Stimulated activated CD4-positive, alpha-beta T cell treated with anti-CD3 and anti-CD28 coated beads, Interleukin-12 subunit alpha, Interleukin-12 subunit beta, amount 100 ng/mL, for 4 hours (primary cell): ENCODE measurements at places on chromosomes 16 and 17.

GRCh38 chr17:1030684-1031532 is 34.0 kb downstream of the TIMM22 start:
- DNase-seq = no peak

DNA sequence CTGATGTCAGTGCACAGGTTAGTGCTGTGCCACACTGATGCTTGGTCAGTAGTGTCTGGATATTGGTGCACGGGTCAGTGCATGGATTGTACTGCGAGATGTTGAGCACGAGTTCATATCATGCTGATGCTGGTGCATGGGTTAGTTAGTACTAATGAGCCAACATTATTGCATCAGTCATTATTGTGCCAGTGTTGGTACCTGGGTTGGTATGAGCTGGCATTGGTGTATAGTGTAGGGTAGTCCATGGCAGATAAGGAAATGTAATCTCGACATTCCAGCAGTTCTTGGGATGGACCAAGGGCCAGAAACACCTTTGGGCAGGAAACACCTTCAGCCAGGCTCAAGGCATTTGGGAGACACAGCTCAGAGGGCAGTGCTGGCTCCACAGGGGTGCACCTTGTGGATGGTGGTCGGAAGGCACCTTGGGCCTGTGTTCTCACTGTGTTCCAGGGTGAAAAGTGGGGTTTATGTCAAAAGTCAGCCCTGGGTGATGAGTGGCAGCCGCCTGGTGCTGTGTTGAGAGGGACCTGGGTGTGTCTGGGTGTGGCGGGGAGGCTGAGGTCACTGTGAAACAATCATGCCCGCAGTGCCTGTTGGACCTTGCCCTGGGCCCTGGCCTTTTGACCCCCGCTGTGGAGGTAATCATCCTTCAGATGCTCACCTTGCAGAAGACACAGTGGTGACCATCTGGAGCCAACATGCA is 100.7 kb upstream of the ZNF469 start:
- no peak for DNase-seq

DNA sequence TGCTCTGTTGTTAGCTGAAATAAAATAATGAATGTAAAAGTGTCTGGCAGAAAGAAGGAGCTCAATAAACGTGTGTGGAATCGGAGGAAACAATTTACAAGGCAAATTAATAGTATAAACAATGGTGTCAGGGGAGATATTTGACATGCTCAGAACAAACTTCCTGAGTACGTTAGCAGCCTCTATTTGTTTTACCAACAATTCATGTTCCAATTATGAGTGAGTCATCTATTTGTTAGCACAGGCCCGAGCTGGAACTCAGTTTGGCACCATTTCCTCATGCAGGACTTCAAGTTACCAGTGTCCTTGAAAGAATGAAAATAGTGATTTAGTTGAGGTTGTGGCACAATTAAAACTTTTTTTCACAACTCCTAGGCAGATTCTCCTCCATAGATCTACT is 9.1 kb downstream of the ASIC2 start:
- DNase-seq = no peak

- no peak for DNase-seq
Observed at GRCh38 chr17:35052241-35052610, 11.3 kb downstream of the RFFL start.

GRCh38 chr17:19718613-19719354 is 2.4 kb upstream of the SLC47A2 start:
- no peak for DNase-seq

- no peak for DNase-seq
Observed at GRCh38 chr17:58382108-58382871, 30.3 kb upstream of the SUPT4H1 start.

- no peak for DNase-seq
Observed at GRCh38 chr16:74660383-74660782, 6.3 kb downstream of the RFWD3 start.

DNA sequence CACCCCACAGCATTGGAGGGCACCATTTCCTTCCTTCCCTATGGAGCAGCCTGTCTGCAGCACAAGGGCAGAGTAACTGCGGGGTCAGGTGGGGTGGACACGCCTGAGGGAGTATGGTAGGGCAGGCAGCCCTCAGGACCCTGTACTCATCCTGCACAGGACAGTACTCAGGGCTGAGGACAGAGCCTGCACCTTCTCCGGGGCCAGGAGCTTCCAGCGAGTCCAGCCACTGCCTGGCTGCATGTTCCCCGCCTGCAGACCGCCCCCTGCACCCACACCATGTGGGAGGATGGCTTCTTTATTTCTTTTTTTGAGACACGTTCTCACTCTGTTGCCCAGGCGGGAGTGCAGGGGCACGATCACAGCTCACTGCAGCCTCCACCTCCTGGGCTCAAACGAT is 47.6 kb upstream of the CDC42EP4 start:
- no peak for DNase-seq

GRCh38 chr17:66952031-66952524 is 12.4 kb upstream of the CACNG4 start:
- DNase-seq = no peak

- peak; percentile 58 for DNase-seq
Observed at GRCh38 chr16:29806641-29807425, 504 bp downstream of the MAZ start.

DNA sequence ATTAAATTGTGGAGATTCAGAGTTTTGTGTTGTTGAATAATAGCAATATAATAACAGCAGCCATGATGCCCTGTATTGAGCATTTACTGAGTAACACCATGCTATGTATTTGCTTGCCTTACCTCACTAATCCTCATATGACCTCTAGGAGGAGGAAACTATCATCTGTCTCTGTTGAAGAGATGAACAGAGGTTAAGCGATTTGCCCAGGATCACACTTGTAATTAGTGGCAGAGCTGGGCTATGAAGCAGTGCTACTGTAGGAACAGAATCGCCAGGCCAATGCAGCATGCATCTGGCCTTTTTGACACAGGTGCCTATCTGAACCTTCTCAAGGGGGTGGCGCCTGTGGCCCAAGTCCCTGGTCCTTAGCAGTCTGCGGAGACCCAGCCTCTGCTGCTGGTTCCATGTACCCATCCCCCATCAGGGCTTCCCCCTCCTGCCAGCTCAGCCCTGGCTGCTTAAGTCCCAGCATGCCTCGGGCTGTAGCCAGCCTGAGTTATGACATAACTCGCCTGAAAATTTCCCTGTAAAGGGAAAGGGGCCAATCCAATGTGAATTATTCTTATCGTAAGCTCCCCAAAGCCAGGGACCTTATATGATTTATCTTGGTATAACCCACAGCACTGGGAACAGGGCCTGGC is 50.4 kb upstream of the HS3ST2 start:
- DNase-seq = no peak

DNA sequence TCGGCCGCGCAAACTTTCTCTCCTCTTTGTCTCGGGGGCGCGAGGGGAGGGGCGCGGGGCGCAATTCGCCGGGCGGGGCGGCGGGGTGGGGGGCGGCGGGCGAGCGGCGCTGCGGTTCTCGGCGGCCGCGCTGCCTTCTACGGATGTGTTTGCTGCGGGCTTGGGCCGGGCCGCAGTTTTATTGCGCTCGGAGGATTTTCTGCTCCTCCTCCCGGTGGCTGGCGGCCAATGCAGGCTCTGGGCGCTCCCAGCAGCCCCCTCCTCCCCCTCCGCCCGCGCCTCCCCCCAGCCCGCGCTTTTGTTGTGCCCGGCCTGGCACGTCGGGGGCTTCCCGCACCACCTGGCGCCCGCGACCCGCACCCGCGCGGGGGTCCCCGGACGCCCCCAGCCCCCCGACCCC is at the start of gene TIMP2:
TSS of gene TIMP2 (minus strand) at position 154 of the 400 bp plus-strand sequence. CDS start 299 bp downstream, outside the sequence.
- peak; percentile 58 for DNase-seq

- no peak for DNase-seq
Observed at GRCh38 chr16:10490141-10490540, 90.3 kb downstream of the EMP2 start.

GRCh38 chr16:56428091-56428490 is 2.7 kb upstream of the AMFR start:
- DNase-seq = no peak

DNA sequence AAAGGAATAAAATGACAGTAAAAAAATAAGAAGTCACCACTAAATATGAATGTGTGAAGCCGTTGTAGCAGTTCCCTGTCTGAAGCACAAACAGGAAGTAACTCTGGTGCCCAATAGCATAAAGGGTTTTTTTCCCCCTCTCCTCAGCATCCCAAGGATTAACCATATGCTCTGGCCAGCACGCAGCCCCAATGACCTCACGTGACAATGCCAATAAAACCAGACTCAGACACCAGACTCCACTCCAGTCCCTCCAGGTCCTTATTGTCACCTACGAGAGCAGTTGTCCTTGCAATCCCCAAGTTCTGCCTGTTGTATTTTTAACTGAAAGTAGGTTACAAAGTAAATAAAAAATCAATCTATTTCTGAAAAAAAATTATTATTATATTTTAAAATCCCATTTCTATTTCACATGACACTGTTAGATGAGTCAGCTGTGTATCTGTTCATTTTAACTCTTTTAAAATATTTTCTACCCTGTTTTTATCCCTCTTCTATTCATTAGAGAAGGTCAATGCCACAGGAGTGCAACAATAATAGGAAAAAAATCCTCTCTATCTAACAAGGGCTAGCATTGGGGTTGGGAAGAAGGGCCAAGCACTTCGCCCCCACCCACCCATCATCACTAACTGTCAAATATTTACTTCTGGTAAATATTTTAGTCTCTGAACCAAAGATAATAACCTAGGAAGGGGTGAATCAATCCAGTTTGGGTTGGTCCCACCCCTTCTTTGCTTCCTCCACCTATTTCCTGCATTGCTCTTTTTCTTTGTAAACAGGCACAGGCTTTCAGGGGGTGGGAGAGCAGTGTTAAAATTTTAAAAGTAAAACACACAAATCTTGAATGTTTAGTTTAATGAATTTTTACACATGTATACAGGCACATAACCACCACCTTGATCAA is 6.6 kb downstream of the PRAC1 start:
- no peak for DNase-seq

DNA sequence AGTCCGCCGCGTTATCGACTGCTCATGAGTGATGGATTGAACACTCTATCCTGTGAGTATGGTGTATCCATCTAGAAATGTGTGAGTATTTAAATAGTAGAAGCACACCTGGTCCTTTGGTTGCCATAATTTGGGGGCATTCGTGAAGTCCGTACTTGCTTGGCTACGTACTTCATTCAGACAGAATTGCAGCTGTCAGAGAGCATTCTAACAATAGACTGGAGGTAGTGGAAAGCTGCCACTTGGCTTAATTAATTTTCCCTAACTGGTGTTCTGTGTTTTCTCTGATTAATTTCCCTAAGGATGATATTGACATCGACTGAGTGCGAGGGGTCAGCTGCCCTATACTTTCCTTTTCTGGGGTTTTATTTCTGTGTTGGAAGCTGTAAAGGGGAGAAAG is 14.1 kb downstream of the RPA1 start:
- DNase-seq = no peak

DNA sequence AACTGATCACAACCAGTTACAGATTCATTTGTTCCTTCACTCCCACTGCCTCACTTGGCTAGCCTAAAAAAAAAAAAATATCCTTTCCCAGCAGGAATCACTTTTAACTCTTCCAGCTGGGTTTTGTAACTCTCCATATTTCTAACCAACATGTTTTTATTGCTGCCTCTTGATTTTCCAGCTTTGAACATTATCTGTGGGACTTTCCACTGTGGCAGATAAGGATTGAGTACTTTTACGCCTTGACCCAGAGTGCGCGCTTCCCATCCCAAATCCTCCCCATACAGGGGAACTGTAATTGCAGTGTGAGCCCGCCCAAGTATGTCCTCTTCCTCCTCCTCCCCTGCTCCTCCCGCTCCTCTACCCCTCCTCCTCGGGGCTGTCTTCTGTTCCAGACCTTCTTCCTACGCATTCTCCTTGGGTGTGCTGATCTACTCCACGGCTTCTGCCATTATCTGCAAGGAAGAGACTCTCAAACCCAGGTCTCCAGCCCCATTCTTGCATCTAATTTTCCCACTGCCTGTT is 43.4 kb downstream of the CYB5D2 start:
- DNase-seq = no peak

- DNase-seq = no peak
Observed at GRCh38 chr16:84714028-84714427, 14.2 kb downstream of the USP10 start.

DNA sequence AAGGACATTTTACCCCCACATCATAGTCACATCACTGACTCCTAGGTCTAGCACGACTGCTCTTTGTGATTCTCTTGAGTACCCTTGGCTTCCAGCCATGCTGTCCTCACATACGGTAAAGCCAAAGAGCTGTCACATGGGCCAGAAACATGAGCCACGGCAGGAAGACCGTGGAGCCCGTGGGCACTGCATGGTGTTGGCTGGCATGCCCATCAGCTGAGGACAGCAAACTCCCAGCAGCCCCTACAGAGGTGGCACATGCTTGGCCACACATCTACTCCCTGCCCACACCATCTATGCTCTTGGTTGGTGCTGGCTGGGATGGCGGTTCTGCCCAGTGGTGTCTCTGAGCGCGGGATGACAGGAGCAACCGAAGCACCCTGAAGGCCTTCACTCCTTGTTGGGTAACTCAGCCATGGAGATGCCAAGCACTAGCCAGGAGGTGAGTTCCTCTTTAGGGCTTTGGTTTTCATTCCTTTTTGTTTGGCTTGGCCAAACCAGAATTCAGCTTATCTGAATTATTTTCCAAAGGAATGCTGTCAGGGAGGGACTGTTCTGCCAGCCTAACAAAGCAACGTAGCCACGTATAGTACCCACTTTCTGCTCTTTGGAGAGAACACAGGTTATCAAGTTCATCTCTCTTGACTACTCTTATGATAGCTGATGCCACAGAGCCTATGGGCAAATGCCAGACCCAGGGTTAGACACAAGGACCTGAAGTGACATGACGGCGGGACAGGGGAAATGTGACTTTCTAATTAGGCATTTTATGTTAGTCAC is 10.0 kb downstream of the TNFAIP1 start:
- no peak for DNase-seq

GRCh38 chr17:1787301-1787902 is 25.5 kb downstream of the SERPINF1 start:
- DNase-seq = no peak

DNA sequence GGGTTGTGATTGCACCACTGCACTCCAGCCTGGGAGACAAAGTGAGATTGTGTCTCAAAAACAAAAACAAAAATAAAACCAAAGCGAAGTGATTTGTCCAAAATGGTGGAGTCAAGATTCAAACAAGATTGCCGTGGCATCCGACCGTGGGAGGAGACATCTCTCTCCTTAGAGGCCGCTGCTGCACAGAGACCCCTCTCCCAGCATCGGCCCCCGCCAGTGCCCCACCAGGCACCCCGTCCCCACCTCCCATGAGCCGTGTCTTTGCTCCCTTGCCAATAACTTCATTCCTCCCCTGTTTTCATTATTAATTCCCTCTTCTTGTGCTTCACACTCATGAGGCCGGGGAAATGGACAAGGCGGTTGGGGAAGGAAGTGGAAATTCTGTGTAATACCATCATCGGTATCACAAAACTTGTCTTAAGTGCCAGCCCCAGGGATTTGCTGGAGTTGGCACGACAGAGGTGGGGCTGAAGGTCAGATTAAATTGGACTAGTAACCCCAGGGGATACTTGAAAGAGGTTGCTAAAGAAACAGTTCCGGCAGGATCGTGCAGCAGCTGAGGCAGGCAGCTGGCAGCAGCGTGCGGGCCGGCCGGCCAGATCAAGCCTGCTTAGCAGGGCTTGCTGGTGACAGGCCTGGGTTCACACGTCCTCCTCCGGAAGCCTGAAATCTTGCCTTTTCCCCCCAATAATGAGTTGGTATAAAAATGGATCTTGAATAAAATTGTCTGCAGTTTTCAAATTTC is 66.8 kb downstream of the RTN4RL1 start:
- no peak for DNase-seq
